T-helper 17 cell (primary cell): ENCODE measurements at places on chromosomes 1 and 21.

GRCh38 chr1:214271174-214271858 lies 9.6 kb upstream of the SMYD2 start:
- DNase-seq = no peak

GRCh38 chr1:54163573-54163972 lies 10.8 kb upstream of the CDCP2 start:
- DNase-seq = no peak

GRCh38 chr1:30135698-30136097 lies 587.7 kb downstream of the MATN1 start:
- no peak for DNase-seq

DNA sequence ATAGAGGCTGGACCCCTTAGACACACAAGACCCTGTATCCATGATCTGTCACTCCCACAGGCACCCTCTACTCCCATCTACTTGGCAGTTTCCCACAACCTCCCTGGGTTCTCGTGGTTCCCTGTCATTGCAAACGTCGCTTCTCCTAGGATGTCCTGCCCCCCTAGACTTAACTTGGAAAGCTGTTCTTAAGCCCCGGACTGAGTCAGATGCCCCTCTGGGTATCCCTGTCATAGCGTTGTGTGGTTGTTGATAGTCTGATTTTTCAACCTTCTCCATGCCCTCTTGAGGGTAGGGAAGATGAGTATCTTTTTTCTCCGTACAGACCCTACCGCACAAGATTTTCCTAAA lies 11.8 kb downstream of the RCC1 start:
- no peak for DNase-seq

GRCh38 chr1:18176619-18177018 lies 69.0 kb downstream of the IGSF21 start:
- no peak for DNase-seq

GRCh38 chr1:22290157-22290556 lies 147.3 kb upstream of the WNT4 start:
- DNase-seq = no peak

GRCh38 chr1:26357121-26357602 lies 3.2 kb upstream of the CRYBG2 start:
- DNase-seq = no peak

DNA sequence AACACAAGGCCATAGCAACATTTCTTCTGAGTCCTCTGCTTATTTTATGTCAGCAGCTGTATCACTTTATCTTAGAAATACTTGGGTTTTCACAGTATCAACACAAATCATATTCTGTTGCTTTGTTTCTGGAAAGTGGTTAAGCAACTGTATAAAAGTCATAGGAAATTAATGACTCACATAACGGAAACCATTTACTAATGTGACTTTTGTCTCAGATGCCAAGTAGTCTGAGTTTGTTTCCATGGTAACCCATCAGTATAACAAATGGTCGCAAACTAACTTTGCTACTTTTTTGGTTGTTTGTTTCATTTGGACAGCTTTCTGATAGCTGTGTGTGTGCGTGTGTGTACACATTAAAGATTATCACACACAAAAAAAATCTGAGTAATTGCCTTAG lies 31.1 kb downstream of the EEIG2 start:
- DNase-seq = no peak

DNA sequence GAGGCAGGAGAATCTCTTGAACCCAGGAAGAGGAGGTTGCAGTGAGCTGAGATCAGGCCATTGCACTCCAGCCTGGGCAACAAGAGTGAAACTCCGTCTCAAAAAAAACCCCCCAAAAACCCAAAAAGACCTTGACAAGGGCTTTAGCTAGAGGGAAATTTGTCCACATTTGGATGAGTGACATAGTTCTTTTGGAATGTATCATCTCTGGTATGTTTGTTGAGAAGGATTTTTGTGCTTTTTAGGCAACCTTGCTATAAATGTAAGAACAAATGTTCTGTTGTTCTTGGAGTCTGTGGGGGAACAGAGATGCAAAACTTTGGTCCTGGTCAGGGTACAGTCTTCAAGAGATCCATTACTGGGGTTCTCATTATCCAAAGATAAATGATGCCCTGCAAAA lies 28.9 kb downstream of the INAVA start:
- DNase-seq = no peak

GRCh38 chr1:30550365-30551220 lies 172.8 kb downstream of the MATN1 start:
- DNase-seq = no peak

DNA sequence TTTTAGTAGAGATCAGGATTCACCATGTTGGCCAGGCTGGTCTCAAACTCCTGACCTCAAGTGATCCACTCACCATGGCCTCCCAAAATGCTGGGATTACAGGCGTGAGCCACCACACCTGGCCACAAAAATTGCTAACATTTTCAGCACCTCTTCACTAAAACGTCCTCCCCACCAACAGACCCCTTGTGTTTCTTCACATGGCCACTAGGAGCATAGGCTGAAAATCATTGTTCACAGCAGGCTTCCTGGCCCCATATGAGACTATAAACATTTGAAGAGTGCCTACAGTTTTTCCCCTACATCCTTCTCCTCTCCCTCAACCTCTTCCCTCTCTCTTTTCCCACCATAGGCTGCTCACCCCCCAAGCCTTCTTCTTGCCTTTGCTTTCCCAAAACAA lies 28.0 kb upstream of the SFPQ start:
- no peak for DNase-seq

GRCh38 chr1:38268226-38268625 lies 221.6 kb upstream of the POU3F1 start:
- no peak for DNase-seq

GRCh38 chr1:218524526-218524925 lies 179.4 kb downstream of the TGFB2 start:
- no peak for DNase-seq

DNA sequence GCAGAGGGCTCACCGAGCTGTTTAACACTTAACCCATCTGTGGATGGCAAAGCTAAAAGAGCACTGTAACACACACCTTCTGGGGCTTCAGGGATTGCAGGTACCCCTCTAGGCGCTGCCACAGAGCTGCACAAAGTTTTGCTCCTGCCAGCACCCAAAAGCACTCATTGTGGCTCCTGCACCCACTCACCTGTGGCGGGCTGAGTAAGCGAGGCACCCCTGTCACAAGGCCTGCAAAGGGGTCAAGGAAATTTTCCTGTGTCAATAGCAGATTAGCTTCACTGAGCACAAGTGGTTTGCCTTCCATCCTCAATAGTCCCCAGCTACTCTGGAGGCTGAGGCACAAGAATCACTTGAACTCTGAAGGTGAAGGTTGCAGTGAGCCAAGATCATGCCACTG lies 29.5 kb upstream of the KCNK1 start:
- DNase-seq = no peak

- DNase-seq = no peak
Measured at GRCh38 chr1:61130338-61131000, 48.1 kb downstream of the NFIA start.

DNA sequence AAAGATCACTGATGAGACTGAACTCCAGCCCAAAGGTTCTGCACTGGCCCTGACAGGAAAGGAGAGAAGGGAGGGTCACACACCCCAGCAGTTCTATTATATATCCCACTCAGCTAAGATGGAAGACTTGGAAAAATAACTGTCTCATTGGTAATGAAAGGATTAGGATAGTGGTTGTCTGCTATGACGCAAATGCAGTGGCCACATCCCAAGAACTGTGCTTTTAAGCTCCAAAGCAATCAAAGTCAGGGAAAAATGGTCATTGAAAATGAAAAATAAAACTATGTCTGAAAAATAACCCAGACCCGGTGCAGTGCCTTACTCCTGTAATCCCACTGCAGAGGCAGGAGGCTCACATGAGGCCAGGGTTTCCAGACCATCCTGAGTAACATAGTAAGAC lies 31.0 kb downstream of the PSMG1 start:
- DNase-seq = no peak

DNA sequence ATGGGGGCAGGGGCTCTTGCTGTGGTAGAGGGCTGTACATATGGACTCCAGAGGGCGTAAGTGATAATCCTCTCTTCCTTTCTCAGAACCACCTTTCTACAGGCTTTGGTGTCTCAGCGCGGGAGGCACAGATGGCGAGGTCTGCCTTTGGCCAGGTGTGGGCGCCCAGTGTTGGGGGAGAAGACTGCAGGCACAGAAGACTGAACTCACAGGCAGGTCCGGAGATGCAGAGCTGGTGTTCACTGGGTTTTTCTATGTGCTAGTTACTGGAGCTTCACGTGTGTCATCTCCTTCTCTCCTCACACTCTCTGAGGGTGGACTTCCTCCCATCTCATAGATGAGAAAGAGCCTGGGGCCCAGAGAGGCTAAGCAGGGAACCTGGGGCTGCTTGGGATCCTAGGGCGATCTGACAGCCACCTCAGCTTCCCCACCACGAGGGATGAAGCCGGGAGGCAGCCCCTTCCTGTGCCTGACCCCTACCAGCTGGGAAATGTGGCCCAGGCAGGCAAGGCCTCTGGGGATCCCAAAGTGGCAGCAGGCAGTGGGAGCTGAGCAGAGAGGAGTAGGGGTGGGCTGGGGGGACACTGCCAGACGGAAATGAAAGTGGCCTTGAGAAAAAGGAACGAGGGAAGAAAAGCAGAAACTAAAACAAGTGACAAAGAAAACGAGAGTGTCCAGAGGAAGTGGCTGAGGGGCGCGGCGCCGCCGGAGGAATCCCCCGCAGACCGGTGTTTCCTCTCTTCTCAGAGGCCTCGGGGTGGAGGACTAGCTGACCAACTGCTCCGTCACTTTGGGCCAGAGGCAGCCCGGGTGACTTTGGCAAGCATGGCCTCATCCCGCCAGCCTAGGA lies 191.6 kb downstream of the HIVEP3 start:
- no peak for DNase-seq

GRCh38 chr1:226085675-226086285 lies 23.3 kb downstream of the H3-3A start:
- no peak for DNase-seq

DNA sequence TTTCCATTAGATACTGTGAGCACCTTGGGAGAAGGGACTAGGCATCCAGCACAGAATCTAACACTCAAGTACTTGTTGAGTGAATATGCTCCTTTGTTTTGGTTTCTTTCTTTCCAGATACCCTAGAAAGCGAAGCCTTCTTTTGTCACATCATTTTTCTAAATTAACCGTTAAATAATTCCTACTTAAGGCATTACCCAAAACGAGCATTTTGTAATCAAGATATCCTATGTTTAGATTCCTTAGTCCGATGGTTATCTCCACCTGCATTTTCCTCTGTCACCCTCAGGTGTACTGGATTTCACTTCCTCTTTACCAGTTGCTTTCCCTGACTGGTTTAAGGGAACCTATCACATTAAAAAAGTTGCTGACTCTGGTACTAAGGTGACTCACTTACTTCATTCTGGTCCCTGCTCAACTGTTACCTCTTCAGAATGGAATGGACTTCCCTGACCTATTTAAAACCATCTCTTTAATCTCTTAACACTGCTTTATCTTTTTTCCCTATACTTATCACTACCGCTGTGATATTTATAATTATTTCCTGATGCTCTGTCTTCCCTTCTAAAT lies 3.2 kb downstream of the B3GALNT2 start:
- no peak for DNase-seq

- no peak for DNase-seq
Measured at GRCh38 chr1:84245563-84245962, 55.9 kb upstream of the SAMD13 start.

GRCh38 chr21:42991992-42992740 lies 17.8 kb downstream of the PKNOX1 start:
- DNase-seq = no peak

GRCh38 chr1:25799935-25800702 lies at the start of gene SELENON:
Gene SELENON (plus strand): TSS chr1:25800193. CDS start chr1:25800231, 38 bp downstream.
- DNase-seq = peak; percentile 50

DNA sequence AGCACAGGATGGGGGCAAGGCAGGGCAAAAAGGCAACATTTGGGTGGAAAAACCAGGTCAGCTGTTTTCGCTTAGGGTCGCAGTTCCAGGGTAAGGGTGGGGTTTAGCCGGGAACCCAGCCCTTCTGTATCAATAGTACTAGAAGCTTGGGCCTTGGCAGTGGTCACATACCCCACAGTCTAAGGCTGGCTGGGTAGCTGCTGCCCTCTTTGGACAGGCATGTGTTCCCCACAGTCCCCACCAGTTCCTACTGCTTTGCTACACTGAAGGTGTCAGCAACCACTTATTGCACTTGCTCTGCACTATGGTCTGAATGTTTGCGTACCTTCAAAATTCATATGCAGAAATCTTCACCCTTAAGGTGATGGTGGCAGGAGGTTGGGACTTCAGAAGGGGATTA lies 349.8 kb downstream of the LTN1 start:
- DNase-seq = no peak

DNA sequence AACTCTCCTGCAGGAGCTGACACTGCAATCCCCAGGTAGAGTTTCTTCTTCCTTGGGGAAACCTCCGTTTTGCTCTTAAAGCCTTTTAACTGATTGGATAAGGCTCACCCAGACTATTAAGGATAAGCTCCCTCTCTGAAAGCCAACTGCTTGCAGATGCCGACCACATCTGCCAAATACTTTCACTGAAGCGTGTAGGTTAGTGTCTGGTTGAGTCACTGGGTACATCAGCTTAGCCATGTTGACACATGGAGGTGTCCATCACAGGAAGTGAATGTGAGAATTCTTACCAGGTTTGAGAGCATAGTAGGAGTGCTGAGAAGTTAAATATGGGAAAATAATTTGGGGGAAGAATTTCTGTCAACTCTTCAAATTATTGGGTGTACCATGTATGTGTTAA lies 202.0 kb downstream of the AJAP1 start:
- DNase-seq = no peak

DNA sequence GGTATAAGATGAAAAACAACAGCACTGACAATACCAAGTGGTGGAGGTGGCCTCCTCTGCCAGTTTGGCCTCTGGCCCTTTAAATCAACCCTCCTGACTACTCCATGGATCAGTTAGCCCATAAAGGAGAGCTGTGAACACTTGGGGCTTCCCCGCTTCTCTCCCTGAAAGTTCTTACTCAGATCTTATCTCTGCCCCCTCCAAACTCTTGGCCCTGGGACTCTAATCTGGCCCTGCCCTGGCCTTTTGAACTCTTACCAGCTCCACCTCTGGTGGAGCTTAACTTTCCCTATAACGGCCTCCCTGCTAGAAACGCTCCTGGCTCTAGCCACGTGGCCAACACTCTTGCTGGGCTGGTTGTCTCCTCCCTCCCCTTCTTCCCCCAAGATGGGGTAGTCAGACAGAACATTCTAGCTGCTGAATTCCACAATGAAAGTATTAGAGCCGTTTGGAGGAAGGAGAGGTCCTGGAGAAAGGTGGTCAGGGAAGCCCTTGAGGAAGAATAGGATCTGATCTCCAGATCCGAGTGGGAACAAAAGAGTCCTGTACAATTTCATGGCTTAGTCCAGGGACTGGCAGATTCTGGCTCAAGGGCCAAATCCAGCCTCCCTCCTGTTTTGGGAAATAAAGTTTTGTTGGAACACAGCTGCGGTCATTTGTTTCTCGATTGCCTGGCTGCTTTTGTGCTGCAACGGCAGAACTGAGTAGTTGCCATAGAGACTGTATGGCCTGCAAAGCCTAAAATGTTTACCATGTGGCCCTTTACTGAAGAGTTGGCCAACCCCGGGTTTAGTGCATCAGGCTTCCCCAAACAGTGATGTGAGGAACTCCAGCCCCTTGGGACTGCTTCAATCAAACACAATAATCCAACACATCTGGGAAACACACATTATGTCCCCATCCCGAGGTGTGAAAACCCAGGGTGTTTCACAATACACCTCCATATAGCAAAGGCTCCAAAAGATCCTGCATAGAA lies 9.5 kb upstream of the PIGR start:
- no peak for DNase-seq

- DNase-seq = no peak
Measured at GRCh38 chr1:110319332-110320167, 19.6 kb upstream of the RBM15 start.
